Lower leg skin (tissue), 4 donors: ENCODE measurements at places on chromosomes 2 and 18. TPM values are rescaled to one million over a fixed set of nuclear protein-coding genes. Genes with fewer than 3 reads are reported as not detected.

The WDSUB1 gene
- 7.6 TPM for total RNA-seq

The DOK1 gene
- total RNA-seq, result 7.2 TPM

The FOXI3 gene
- total RNA-seq, result not detected

- no peak for DNase-seq
Measured at GRCh38 chr2:52084759-52085158, 1052.8 kb upstream of the NRXN1 start.

The PLA2R1 gene
- 52.0 TPM for total RNA-seq

The DSG1 gene
- total RNA-seq, result 1,601 TPM

DNA sequence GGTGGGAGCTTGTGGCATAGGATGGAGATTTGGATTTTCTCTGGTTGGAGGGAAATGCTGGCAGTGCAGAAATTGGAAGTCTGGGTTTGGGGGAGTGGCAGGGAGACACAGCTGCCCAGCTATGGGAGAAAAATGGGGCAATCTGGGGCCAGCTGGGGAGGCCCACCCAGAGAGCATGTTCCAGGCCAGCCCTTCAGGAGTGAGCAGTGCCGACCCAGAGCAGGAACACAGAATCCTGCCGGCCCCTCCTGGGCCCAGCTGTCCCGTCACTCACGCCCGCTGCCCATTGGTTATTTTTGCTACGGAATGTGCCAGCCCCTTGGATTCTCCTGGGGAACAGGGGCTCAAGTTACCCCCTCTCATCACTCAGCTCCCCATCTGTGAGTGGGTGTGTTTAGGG, 4.9 kb downstream of the SPEG start:
- no peak for DNase-seq

- DNase-seq, result no peak
Measured at GRCh38 chr2:228063558-228063957, 117.9 kb downstream of the SPHKAP start.
